ENCODE measurements at places on chromosomes 13 and 19.

GRCh38 chr19:49848938-49849337 is 2.0 kb upstream of the PTOV1 start:
- no peak for DNase-seq

- DNase-seq, result peak; percentile 48
Observed at GRCh38 chr13:30422054-30422839, at the start of gene UBE2L5. Gene UBE2L5, plus strand, starts transcription at chr13:30422493. Its CDS starts 5,498 bp downstream, at chr13:30427991.

- DNase-seq, result no peak
Observed at GRCh38 chr19:23917856-23918255, 3.2 kb downstream of the ZNF726 start.

GRCh38 chr19:42295831-42296525 is 6.0 kb upstream of the PRR19 start:
- DNase-seq, result peak; percentile 93

DNA sequence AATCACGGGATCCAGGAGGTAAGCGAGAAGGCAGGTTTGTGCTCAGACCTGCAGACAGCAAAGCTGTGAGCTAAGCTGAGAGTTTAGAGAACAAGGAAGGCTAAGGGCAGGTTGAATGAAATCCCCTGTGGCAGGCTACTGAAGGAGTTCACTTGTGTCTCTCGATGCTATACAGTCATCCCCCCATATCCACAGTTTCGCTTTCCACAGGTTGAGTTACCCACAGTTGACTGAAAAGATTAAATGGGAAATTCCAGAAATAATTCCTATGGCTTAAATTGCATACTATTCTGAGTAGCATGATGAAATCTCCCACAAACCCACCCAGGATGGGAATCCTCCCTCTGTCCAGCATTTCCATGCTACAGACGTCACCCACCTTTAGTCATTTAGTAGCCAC is 49.6 kb downstream of the ABCC4 start:
- no peak for DNase-seq

DNA sequence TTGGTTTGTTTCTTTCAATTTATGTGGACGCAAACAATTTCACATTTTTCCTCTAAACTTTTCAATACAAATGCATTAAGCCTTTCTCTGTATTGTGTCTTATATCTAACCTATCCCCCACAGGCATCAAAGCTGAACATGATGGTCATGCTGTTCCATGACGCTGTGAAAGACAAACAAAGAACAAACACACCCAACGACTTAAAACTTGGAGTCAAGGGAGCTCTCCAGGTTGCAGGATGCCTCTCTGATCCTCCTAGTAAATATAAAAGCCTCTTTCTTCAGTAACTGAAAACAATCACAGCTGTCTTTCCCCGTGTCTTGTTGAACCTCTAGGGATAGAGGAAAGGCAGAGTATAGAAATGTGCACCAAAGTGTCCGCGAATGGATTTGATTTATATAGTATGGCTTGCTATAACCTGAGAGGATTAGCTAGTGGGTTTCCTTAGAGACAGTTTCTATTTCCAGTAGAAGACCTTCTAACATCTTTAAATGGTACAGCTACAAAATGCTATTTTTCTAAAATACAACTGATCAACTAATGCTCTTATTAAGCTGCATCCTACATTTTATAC is 43.1 kb downstream of the PCDH9 start:
- DNase-seq, result no peak

DNA sequence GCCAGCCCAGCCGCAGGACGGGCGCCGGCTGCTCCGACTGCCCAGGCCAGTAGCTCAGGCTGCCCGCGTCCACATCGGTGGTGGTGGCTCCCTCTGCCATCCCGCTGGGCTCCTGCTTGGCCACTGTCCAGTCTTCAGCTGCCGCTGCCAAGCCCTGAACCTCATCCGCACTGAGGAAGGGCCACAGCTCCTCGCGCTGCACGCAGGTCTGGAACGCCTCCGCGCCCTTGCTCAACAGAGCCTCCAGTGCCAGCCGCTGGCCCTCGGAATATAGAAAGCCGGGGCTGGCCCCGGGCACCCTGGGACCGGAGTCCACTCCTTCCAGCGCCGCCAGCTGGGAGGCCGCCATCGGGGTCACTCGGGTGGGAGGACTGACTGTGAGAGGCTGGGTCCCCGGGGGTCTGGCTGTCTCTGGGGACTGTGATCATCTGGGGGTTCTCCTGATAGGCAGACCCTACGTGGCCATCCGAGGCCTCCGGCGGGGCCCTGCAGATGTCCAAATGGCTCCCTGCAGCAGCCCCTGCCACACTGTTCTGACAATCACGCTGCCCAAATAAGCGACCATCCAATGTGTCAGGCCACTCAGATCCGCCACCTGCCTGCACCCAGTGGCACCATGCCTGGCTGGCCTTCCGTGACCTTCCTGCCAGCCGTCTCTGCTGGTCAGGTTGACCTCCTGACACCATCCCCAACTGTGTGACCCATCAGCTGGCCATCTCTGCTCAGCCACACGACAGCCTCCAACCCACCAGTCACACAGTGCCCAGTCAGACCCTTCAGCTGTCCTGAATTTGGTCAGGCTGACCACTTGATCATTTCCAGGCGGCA is 1.6 kb downstream of the FAM83E start:
- DNase-seq, result no peak

Measured in activated CD8-positive, alpha-beta memory T cell treated with anti-CD3 and anti-CD28 coated beads, Interleukin-2, amount 50 U/mL, for 4 hours (primary cell).